ENCODE measurements at places on chromosomes 2 and 18. TPM values are rescaled to one million over a fixed set of nuclear protein-coding genes. Genes with fewer than 3 reads are reported as not detected.

The TACR1 gene
- 0.14 TPM for total RNA-seq

The PIGN gene
- 10.2 TPM for total RNA-seq

The UGT1A7 gene
- total RNA-seq, result 3.5 TPM

The BMP10 gene
- not detected for total RNA-seq

The CABYR gene
- total RNA-seq, result 16.2 TPM

The TMEM214 gene
- total RNA-seq, result 47.0 TPM

The ANKRD62 gene
- not detected for total RNA-seq

The SNRPD1 gene
- 164 TPM for total RNA-seq

The ELOA2 gene
- not detected for total RNA-seq

The IL1RL2 gene
- total RNA-seq, result not detected

The OTOS gene
- not detected for total RNA-seq

The DOK6 gene
- not detected for total RNA-seq

The STAT4 gene
- total RNA-seq, result 3.9 TPM

The ASB18 gene
- not detected for total RNA-seq

The LYG2 gene
- not detected for total RNA-seq

The UGT1A3 gene
- not detected for total RNA-seq

The CYP1B1 gene
- total RNA-seq, result 5.1 TPM

The BOK gene
- total RNA-seq, result 27.5 TPM

The GALNT5 gene
- total RNA-seq, result 2.4 TPM

The SIGLEC15 gene
- not detected for total RNA-seq

The KCNS3 gene
- 1.3 TPM for total RNA-seq

The PLGLB1 gene
- total RNA-seq, result 0.66 TPM

The IL36G gene
- not detected for total RNA-seq

The PAX3 gene
- total RNA-seq, result not detected

The GPAT2 gene
- total RNA-seq, result not detected

The TMEM37 gene
- total RNA-seq, result 1.8 TPM

The TMEFF2 gene
- total RNA-seq, result 0.20 TPM

The TBR1 gene
- total RNA-seq, result 0.01 TPM
